ENCODE measurements at places on chromosomes 6 and 20.
A peak's percentile ranks its signal among the peaks of the same experiment; 100 is the strongest.

- no peak for DNase-seq
Observed at GRCh38 chr6:39421383-39422225, 99.1 kb upstream of the KCNK16 start.

GRCh38 chr6:16669227-16669626 lies 92.0 kb downstream of the ATXN1 start:
- DNase-seq, result no peak

GRCh38 chr6:62614442-62614841 lies 328.4 kb upstream of the KHDRBS2 start:
- no peak for DNase-seq

DNA sequence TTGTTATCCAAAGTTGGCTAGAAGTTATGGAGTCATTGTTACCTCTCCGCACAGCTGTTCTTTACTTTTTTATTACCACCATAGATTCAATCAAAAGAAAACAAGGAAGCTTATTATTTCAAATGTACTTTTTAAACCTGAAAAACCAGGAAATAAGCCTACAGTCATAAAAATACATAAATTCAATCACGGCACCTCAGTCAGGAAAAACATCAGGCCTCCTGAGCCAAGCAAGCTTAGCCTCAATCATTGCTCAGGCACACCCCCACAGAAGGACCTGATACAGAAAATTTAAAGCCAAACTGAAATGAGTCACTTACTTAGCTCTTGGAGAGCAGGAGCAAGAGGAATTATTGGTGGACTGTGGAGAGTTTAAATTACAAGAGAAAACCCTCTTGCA lies 44.3 kb downstream of the MARCKS start:
- DNase-seq, result no peak

DNA sequence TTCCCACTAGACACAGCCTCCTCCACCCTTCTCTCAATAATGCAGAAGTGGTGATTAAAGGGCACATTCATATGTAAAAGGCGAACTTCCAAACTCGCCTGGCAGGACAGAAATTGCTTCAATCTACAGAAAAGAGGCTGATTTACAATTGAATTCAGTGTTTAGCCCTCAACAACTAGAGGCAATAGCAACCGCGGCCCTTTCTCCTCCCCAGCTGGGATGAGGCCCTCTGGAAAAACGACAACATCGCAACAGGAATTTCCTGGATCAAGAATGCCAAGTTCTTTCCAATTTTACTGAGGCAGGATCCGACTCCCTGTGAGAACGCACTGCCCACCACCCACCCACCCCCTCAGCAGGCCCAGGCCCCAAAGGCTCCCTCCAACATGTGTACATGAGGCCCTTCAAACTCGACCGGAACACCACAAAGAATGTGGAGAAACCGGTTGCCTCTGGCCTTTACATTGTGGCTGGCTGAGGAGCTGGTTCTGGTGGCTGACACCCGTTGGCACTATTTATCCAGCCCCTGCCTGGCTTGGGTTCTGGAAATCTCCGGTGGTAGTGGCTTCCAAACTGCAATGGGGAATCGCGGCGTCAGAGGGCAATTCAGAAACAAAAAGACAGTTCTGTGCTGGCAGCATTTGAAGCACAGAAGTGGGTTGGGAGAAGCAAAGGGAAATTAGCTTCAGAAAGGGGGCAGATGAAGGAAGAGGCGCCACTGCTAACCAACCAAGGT lies 36.8 kb downstream of the ZMYND8 start:
- DNase-seq, result peak; percentile 83

- DNase-seq, result no peak
Observed at GRCh38 chr20:47296950-47297349, 59.5 kb downstream of the ZMYND8 start.

- no peak for DNase-seq
Observed at GRCh38 chr6:162613310-162613709, 114.3 kb downstream of the PRKN start.

GRCh38 chr6:168499045-168499650 lies 58.2 kb downstream of the SMOC2 start:
- no peak for DNase-seq

- DNase-seq, result no peak
Observed at GRCh38 chr20:63731410-63731809, 5.1 kb upstream of the LIME1 start.

- DNase-seq, result peak; percentile 80
Observed at GRCh38 chr6:44257753-44258324, 511 bp upstream of the SLC35B2 start.

DNA sequence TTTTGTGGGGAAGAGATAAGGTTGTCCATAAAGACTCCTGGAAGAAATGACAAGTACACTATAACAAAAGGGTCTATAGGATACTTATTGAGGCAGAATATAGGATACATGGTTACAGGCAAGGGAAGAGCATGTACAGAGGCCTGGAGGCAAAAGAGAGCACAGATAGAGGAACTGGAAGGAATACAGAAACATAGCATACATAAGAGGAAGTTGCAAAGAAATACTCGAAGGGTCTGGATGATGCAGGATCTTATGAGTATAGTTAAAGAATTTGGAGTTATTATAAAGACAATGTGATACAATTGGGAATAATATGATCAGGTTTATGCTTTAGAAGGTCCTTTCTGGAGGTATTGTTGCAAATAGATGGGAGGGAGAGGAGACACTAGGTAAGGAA lies 592.7 kb upstream of the POU3F2 start:
- no peak for DNase-seq

- DNase-seq, result no peak
Observed at GRCh38 chr6:74925683-74926082, 280.2 kb downstream of the COL12A1 start.

DNA sequence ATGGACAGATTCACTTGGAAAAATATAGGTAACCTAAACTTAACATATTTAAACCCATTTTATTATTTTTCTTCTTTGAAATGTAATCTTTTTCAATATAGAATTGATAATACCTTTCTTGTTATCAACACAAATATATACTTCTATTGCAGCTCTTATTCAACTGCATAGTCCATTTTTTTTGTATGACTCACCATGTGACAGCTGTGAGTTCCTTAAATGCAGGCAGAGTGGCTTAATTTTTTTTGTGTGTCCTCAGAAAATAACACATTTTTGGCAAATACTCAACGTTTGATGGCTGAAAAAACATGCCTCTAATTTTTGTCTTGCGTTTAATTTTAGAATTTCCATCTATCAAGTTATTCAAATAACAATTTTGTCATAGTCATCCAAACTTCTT lies 454.8 kb downstream of the PHF3 start:
- DNase-seq, result no peak

DNA sequence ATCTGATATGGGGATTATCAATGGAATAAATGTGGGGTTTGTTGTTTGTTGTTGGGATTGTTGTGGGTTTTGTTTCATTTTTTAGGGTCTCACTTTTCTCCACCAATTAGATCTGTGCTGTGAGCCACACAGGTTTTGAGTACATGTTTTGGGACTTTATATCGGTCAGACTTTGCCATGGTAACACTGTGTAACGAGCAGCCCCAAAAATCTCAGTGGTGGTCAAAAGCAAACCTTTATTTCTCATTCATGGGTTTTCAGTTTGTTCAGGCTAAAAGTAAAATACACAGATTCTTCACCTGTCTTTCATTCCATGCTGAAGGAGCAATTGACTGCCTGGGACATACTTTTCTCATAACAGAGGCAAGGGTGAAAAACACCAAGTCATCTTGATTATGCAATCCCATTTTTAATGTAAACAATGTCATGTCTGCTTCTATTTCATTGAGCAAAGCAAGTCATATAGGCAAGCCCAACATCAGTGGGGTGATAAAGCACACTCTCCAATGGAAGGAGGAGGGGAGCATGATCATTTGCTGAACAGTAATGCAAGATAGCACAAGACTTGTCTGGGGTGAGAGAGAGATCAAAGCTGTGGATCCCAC lies 101.1 kb upstream of the PLCB4 start:
- no peak for DNase-seq

DNA sequence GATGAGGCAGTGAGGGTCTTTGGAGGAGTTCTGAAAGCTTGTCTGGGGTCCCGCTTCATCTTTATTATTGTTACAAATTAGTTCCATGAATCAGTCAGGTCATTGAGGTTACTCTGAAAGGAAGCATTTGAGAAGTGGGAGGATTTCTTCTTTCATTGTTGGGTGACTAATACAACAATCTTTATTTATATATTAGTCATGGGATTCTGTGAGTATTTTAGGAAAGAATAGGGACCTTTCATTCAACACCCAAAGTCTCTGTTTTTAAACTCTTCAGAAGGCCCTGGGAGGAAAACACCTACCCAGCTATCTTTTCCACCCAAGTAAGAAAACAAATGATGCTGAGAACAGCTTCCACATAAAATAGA lies 98.3 kb downstream of the SOD2 start:
- DNase-seq, result no peak

GRCh38 chr20:48858075-48858790 lies 30.4 kb upstream of the PREX1 start:
- no peak for DNase-seq

- DNase-seq, result no peak
Observed at GRCh38 chr20:21498635-21499034, 15.2 kb downstream of the NKX2-2 start.

DNA sequence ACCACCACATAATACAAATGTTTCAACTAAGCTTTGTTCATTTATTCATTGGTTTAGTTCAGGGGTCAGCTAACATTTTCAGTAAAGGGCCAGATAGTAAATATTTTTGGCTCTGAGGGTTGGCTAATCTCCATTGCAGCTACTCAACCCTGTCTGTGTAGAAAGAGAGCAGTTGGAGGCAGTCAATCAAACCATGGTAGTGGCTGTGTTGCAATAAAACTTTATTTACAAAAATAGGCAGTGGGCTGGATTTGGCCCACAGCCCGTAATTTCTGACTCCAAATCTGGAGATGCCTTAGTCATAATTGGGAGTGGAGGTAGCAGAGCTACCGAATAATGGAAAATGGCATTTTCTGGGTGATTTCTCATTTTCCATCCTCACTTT lies 242.5 kb upstream of the ZFP64 start:
- no peak for DNase-seq

DNA sequence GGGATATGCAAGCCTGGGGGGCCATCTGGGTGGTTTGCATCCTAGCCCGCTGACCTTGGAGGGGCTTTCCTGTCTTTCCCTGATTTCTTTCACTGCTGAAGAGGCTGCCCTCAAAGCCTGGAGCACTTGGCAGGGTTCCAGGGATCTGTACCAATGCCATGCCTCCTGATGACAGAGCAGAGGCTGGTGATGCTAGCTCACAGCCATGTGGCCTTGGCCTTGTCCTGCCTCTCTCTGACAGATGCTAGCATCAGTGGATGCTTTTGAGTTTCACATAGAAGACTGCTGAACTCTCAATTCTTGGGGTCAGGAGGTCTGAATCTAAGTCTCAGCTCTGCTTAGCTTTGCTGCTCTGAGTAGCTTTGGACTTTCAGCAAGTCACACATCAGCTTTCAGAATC lies 21.9 kb upstream of the RREB1 start:
- no peak for DNase-seq

- DNase-seq, result no peak
Observed at GRCh38 chr6:122553697-122554096, 56.5 kb upstream of the PKIB start.

DNA sequence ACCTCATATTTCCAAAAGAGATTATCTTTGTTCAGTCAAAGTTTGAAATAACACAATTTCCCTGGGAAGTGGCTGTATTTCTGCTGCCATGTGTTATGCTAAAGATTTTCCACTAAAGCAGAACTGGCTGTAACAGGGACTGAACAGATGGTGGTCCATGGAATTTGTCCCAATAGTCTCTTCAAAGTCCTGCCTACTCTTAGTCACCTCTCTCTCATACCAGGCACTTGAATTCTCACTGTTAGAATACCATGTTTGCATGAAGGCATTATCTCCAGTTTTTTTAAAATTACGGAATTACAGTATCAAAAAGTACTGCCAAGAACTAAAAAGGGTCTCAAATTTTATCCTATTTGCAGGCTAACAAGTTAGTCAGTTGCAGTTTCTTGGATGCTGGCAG lies 105.0 kb upstream of the HDDC2 start:
- no peak for DNase-seq

Data from upper lobe of right lung (tissue), 1 donor.